AG08395 (cell line): ENCODE measurements at places on chromosomes 7 and 10.

DNA sequence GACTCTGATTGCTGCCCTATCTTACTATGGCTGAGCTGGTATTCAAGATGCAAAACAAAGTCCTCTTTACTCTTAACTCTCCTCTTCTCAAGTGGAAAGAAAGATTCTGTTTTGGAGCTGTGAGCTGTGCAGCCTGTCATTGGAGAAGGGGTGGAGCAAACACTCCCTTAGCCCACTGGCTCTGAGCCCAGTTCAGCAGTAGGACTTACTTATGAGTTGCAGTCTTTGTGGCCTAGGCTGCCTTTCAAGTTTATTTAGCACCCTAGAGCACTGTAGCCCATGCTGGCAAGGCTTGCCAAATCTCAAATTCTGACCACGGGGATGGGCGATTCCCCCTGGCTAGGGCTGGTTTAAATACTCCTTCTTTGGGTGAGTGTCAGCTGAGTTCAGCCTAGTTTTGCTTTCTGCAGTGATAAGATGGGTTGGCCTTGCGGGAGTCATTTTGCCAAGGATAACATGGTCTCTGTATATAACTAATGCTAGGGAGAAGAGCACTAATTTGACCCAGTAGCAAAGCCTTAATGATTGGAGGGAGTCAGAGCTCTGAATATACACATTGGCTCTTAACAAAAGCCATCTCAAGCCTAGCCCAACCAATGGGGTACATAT lies 110.2 kb downstream of the MYO3A start:
- DNase-seq = no peak

- no peak for DNase-seq
These were observed 10.9 kb upstream of the ERCC6 start for GRCh38 chr10:49549640-49550346.

GRCh38 chr10:61634746-61635145 lies 28.0 kb upstream of the CABCOCO1 start:
- DNase-seq = peak; percentile 54

- peak; percentile 36 for DNase-seq
These were observed 272.4 kb upstream of the LRGUK start for GRCh38 chr7:133854739-133855138.

DNA sequence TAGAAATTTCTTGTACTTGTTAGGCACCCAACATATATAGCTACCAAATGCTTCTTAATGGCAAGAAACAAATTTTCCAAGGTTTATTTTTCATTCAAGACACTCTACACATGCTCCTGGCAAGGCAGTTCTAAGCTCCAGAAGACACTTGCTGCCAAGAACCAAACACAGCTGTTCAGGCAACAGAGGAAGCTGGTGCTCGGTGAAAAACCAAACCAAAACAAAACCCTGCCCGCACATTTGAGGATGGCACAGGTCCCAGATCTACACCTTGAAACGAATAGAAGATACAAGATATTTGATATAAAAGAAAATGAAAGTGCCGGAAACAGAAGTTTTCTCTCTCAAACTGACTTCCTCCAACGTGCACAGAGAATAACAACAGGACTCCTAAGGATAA lies 4.9 kb upstream of the DNTT start:
- DNase-seq = no peak

GRCh38 chr7:80439894-80440821 lies 71.7 kb downstream of the GNAT3 start:
- DNase-seq = peak; percentile 74

GRCh38 chr7:68936471-68937035 lies 661.7 kb upstream of the AUTS2 start:
- no peak for DNase-seq

DNA sequence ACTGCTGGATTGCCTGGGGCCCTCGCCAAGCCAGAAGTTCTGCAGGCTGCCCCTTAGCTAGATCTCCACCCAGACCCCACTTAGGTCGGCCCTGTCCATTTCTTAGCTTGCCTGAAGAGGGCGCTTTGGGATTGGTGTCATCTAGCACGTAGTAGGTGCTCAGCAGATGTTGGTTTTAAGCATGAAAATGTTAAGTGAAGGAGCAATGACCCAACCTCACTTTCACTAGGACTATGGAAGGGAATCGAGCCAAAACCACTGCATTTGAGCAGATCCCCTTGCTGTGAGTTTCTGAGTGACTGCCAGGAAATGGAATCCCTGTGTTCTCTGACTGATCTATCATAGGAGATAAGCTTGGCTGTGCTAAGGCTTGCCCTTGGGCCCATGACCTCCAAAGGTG lies 131.7 kb upstream of the EEPD1 start:
- no peak for DNase-seq

DNA sequence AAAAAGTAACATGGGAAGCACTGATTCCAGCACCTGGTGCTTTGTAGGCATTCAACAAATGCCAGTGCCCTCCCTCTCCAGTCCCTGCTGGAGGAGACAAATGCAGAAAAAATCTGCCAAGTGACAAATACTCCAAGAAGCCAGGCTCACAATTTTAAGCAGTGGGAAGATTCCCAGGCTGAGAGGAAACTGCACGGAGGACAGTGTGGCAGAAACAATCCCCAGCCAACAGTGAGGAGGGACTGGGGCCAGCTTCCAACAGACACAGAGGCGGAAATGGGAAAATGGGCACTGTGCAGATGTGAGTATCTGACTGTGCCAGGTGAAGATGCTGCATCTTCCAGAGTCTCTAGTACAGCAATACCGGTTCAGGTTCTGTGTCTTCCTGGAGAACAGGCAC lies 106.3 kb downstream of the SLIT1 start:
- no peak for DNase-seq
